ENCODE measurements at places on chromosomes 3 and 15. TPM values are rescaled to one million over a fixed set of nuclear protein-coding genes. Genes with fewer than 3 reads are reported as not detected.

GRCh38 chr3:69484507-69485393 is 98.9 kb upstream of the FRMD4B start:
- DNase-seq = no peak

- DNase-seq = peak; percentile 40
These were observed 730 bp downstream of the HIGD1A start for GRCh38 chr3:42803414-42804105.

DNA sequence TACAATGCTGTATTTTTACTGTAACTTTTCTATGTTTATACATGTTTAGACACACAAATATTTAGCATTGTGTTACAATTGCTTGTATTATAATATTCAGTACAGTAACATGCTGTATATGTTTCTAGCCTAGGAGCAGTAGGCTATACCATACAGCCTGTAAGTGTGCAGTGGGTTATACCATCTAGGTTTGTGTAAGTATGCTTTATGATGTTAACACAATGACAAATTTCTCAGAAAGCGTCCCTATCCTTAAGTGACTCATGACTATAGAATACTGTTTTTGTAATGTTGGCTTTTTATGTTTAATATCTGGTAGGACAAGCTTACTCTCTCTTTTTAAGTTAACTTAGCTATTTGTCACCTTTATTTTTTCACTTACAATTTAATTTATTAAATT is 127.5 kb upstream of the THRB start:
- no peak for DNase-seq

GRCh38 chr3:167772992-167773391 is 37.5 kb downstream of the SERPINI1 start:
- DNase-seq = no peak

DNA sequence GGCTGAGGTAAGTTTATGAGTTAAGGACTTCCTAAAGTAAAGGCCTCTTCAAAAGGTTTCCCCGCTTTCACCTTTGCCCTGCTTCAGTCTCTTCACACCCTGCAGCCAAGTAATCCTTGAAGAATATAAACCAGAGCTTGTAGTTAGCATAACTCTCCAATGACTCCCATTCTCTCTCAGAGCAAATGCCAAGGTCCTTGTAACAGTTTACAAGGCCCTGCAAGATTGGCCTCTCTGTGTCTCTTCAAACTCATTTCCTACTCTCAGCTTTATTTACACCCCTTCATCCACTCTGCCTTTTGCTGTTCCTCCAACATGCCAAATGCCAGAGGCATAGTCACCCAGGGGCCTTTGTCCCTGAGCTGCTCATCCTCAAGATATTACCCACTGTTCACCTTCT is 60.5 kb upstream of the MME start:
- no peak for DNase-seq

- peak; percentile 69 for DNase-seq
These were observed 26.7 kb downstream of the ABHD2 start for GRCh38 chr15:89114990-89115389.

DNA sequence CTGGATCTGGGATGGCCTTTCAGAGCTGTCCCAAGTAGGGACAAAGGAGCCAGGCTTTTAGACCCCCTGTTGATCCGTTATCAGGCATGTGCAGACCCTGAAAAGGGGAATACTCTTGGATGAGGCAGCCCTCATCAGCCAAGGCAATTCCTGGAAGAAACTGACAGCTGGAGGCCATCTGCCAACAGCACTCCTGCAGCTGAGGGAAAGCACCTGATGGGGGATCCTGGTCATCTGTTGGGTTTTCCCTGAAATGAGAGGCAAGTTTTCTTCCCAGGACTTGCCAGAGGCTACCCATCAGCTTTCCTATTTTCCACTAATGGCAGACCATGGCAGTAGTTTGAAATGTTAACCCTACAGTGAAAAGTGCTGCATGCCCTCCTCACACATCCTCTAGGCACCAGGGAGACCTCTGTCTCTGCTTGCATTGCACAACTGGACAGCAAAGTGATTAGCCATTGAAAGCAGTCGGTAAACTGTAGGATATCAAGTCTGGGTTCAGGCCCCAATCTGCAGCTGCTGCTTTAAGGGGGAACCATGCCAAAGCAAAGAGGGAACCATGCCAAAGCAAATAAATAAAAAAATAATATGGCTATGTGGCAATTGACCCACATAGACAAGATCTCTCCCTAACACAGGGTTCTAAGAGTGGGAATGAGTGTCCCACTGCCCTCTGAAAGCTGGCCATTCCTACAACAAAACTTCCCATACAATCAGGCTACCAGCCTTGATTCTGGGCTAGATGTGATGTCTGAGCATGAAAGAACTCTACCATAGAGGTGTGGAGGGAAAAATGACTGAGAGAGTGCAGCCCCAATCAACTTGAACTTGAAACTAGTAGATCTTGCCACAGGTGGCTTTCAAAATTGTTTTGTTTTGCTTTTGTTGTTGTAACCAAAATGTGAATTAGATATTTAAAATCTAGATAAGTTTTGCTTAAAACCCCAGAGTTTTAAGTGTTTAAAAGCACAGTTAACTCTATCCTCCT is 232.0 kb upstream of the STT3B start:
- no peak for DNase-seq

DNA sequence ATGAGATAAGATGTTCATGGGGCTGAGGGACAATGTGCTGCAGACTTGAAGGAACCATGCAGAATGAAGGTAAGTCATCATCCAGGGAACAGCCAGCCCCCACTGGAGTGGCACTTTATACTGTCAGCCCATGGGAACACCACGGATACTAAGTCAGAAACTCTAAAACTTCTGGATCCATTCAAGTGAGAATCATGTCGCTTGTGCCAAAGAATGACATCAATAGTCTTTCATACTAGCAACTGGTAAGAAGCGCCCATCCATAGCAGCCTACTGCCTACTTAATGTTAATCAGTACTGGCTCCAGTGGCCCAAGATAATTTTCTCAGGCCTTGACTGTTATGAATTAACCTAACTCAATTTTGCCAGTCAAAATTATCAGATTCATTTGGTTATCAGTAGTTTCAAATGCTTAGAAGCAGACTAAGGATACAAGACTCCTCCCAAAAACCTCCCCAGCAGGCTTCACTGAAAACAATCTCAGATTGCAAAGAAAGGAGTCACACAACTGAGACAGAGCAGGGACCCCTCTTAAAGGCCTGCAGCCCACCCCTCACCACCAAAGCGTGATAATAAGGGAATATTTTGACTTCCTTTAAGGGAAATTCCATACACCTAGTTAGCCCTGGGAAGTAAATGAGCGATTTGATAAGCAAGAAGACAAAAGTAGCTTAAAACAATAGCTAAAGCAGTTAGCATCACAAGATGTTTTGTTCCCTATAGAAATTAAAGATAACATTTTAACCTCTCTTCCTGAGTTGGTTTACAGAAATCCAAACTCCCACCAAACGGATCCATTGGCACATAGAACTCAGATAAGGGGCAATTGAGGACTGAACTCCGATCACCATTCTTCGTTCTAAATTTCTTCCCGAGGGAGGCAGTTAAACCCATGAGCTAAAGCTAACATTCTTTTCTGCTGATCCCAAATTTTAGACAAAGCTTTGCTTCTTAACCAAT is 98.8 kb downstream of the TGFBR2 start:
- DNase-seq = no peak

- DNase-seq = peak; percentile 32
These were observed 500.4 kb downstream of the SHQ1 start for GRCh38 chr3:72347819-72348319.

DNA sequence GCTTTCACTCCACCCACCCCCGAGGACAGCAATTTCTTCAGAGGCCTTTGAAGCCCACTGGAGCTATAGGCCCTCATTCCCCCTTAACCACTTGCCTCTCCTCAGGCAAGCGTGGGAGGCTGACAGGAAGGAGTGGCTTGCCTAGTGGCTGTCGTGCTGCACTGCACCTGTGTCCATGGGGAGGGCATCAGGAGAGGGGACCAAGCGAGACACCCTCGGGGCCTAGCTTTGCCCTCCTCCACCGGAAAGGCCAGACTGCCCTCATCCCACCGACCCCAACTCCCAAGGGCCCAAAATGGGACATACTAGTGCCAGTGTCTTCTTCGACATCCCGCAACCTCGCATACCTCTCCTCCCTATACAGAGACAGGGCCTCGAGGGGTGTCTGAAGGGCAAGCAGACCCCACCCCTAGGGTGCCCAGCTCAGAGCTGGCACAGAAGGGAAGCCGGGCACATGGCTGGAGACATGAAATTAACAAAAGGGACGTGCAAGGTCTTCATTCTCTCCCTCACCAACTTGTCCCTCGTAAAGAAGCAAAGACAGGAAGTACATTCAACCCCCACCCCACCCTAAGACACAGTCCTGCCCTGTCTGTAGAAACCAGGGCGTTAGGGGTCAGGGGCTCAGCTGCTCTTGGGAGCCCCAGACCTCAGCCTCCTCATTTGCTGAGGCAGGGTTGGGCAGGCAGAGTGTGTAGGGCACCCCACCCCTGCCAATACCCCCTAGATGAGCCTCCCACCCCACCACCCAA is 24.3 kb downstream of the VIPR1 start:
- no peak for DNase-seq

DNA sequence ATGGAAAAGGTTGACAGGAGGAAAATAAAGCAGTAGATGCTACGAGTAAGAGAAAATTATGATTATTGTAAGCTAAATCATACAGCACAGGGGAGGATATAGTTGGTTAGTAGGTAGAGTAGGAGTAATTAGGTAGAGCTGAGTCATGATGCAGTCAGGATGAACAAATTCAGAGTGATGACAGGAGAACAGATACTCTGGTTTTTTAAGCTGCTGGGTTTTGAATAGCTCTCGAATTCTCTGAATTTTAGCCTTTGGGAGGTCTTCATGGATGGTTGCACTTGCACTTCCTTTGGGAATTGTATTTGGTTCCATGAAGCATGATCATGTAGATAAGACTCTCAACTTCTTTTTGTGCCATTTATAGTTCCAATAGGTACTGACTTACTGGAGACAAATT is 96.2 kb downstream of the ECT2 start:
- DNase-seq = no peak

DNA sequence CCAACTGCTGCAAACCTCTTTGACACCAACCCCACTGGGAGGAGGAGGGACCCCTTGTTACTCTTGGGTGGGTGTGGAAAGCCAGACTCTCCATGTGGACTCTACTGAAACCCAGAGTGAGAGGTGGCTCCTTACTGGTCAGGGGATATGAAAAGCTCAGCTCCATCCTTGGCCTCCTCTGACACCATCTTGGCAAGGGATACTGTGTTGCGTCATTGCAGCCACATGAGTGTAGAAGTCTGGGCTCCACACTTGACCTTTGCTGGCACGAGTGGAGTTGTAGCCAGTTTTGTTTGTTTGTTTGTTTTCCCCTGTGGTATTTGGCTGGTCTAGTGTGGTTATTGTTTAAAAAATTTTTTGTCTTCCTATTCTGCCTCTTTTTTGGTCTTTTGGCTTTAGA is 289.1 kb downstream of the GAP43 start:
- no peak for DNase-seq

GRCh38 chr15:34900748-34901147 is 68.8 kb downstream of the AQR start:
- DNase-seq = no peak

DNA sequence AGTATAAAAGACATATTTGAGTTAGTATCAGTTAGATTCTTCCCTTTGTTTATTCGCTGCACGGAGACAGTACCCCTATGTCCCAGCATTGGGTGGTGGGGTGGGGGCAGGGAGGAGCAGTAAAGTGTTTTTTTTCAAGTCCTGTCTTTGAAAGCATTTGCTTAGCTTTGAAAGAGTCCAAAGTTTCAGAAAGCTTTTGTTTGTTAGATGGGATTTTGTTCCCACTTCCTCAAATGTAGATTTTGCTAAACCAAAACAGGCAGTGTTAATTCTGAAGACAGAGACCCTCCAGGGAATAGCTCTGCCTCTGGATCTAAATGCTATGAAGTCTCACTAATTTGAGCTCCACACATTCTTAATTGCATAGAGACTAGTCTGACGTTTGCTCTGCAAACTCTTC is 114.6 kb upstream of the KCNAB1 start:
- no peak for DNase-seq

DNA sequence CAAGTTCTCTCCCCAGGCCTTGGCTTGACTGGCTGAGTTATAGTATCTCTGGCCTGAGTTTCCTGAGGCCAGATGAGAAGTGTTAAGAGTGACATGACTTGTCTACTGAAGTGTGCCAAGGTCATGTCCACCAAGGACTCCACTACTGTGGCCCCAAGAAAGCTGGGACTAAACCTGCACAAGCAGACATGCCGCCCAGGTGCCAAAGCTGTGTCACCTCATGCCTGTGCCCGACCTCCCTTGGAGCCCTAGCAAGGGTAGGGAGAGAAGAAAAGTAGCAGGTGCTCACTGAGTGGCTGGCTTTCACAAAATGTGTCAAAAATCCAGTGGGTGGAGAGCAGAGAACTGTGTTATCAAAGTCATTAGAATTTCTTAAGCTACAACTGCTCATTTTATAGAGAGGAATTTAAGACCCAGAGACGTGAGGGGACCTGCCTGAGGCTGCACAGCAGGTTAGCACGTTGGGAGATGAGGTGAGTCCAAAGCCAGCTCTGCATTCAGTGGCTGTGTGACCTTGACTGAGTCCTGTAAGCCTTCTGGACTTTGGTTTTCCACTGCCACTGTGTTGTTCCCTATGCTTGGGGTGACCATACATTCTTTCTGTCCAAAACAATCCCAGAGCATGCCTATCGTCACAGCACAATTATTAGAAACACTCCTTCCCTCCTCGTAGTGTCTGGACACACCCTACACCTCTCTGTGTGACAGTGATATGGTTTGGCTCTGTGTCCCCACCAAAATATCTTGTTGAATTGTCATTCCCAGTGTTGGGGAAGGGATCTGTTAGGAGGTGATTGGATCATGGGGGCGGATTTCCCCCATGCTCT is 5.0 kb upstream of the LYSMD4 start:
- DNase-seq = no peak

- DNase-seq = no peak
These were observed 3.2 kb upstream of the KY start for GRCh38 chr3:134654031-134654430.

DNA sequence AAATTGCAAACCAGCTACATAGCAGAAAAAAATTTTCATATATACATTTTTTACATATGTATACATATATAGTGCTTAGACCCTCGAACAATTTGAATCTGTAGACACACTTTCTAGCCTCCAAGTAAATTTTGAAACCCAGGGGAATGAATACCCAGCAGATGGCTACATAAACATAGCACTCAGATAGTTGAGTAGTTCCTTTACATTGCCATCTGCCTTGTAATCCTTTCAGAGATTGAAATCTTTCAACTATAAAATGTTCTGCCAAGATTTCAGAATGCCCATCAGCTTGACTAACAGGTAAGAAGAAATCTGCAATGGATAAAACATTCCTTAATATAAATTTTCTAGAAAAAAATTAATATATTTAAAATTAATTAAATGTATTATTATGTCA is 1333.5 kb upstream of the CADM2 start:
- DNase-seq = no peak

- no peak for DNase-seq
These were observed 487.4 kb upstream of the PROK2 start for GRCh38 chr3:72272356-72272755.

Gene ANP32A
- total RNA-seq = 82.8 TPM

Gene P2RY1
- total RNA-seq = 32.8 TPM

Gene SYNM
- 11.9 TPM for total RNA-seq

Gene SLC2A2
- not detected for total RNA-seq

Gene ANKRD63
- 0.27 TPM for total RNA-seq

Gene GP5
- total RNA-seq = 0.09 TPM

Gene HTR3E
- total RNA-seq = not detected

Gene TMEM207
- total RNA-seq = not detected

Gene MED12L
- total RNA-seq = 12.8 TPM
